NCI-H1694 (cell line): ENCODE measurements at places on chromosomes 7 and 10.

DNA sequence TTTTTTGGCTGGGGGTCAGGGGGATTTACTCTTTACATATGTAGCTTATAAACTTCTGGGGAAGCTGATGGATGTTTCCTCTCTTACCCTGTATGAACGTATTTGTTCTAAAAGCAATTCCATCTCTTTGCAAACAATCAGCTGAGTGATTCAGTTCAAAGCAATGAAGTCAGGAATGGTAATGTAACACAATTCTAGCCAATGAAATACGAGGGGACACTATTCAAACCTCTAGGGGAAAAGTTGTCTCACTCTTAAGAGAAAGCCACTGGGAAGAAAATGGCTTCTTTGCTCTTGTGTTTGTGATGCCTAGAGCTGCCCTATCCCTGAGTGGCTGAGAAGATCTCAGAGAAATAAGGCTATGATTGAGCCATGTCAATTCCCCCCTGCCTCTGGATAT is 134.8 kb upstream of the SEMA3C start:
- no peak for DNase-seq

DNA sequence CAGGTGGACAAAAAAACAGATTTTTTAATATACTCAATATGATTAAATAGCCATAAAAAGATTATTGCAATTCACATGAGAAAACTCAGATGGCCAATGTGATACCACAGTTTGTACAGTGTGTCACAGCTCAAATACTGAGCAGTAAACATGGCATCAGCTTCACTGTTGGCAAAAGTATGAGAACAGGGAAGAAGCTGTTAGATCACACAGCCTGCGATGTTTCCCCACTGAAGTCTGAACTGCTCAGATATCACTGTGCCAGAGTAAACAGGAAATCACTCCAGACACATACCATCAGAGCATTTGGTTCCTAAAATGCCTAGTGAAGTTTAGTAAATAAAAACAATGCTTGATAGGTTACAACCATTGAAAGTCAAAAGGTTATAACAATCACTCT is 347.8 kb downstream of the ETV1 start:
- DNase-seq = no peak

DNA sequence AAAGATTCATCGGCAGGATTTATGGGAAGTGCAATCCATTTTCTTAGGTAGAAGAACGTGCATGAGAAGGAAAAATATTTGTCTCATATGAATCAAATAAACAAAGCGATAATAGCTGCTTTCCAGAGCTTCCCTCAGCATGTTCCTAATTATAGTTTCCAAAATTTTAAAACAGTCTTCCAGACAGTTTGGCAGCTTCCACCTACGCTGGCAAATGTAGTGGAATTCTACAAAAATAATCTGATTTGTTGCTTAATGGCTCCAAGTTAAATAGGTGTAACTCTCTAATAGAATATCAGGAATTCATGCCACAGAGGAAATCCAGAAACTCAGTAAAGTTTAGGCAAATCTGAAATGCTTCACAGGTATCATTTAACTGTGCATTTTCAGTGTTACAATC is 23.3 kb upstream of the AGBL3 start:
- DNase-seq = no peak

- no peak for DNase-seq
Measured at GRCh38 chr7:127667017-127667670, 15.2 kb downstream of the SND1 start.

- no peak for DNase-seq
Measured at GRCh38 chr10:77533146-77533886, 104.3 kb downstream of the KCNMA1 start.

DNA sequence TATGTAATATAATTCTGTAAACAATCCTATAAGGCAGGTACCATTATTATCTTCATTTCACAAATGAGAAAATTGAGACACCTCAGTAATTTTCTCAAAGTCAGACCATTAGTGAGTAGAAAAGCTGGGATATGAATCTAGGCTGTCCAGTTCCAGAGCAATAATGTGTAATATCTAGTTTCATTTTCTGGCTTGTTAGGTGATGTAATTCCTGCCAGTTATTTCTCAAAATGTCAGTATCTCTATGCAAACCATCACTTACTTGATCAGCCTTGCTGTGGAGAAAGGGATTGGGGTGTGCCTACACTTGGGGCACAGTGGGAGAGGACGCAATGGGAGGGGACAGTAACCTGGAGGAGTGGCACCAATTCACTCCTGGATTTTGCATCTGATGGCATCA is 157.5 kb downstream of the LYZL1 start:
- no peak for DNase-seq

GRCh38 chr10:15255961-15256360 is 87.5 kb upstream of the NMT2 start:
- no peak for DNase-seq

GRCh38 chr10:98963608-98964007 is 272.0 kb downstream of the HPSE2 start:
- no peak for DNase-seq

DNA sequence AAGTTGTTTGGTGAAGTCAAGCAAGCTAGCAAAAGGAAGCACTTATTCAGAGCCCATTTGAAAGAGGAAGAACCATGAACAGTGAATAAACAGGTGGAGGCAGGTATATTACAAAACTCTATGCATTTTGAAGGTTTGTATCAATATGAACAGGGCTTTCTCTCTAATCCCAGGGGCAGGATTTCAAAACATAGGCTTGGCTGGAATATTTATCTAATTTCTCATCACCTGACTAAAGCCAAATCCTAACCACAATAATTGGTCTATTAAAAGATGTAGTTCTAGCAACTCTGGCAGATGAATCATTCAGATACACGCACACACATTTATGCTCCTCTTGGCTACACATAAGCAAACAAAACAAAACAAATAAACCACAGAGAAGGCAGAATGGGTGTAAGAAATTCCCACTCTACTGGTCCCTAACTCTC is 554.4 kb downstream of the INHBA start:
- DNase-seq = no peak

DNA sequence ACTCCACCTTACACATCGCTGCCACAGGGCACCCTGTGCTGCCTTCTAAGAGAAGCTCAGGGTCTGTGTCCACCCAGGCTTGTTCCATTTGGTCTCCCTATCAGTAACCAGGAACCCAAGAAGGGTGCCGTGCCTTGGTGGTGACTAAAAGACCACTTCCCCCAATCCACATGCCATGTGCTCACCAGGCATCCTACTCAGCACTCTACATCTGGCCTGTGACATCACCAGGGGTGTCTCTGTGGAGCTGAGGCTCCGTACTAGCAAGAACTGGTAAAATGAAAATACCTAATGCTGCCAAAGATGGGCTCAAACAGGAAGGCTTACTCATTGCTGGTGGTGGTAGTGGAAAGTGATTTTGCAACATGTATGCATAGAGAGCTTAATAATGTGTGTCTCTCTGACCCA is 19.0 kb upstream of the C10orf71 start:
- no peak for DNase-seq

DNA sequence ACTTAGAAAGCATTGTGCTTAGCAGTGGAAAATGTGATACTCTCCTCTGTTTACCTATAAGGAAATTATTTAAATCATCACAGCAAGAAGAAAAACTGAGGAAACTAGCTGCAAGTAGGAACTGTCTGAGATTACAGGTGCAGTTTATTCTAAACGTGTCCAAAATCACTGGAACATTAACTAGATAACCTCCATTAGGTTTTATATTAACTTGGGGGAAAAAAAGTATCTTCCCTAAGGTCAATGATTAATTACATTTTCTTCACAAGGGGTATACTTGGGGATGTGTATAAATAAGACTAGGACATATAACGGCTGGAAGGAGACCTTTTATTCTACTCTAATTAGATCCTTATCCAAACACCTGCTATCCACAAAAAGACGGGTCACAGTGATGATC is 3.7 kb downstream of the GOT1 start:
- no peak for DNase-seq

DNA sequence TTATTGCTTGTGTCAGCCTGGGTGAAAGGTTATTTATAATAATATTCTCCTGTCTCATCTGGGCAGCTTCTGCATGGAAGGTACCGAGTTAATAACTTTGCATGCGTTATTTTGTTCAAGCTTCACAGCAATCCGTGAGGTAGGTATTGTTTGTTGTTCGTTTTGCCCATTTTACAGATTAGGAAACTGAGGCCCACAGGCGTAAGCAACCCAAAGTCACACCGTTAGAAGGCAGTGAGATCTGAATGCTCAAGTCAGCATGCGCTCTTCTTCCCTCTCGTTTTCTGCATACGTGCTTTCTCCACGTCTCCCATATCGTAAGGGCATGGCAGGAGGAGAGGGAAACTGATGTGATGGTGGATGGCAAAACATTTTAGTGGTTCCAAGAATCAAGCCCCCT is 34.1 kb downstream of the LHPP start:
- DNase-seq = no peak

DNA sequence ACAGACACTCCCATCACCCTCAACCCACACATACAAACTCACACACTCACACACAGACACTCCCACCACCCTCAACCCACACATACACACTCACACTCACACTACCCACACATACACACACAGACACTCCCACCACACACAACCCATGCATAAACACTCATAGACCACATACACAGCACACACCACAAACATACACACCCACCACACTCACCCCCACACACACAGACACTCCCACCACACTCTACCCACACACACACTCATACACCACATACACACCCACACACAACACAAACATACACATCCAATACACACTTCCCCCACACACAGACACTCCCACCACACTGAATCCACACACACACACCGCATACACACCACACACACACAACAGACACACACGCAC is 521.2 kb downstream of the TCERG1L start:
- DNase-seq = no peak

DNA sequence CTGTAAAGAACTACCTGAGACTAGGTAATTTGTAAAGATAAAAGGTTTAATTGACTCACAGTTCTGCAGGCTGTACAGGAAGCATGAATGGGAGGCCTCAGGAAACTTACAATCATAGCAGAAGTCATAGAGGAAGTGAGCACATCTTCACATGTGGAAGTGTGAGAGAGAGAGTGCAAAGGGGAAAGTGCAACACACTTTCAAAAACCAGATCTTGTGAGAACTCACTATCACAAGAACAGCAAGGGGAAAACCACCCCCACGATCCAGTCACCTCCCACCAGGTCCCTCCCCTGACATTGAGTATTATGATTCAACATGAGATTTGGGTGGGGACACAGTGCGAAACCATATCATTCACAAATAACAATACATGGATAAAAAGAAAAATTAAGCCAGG is 24.5 kb downstream of the AVL9 start:
- no peak for DNase-seq

DNA sequence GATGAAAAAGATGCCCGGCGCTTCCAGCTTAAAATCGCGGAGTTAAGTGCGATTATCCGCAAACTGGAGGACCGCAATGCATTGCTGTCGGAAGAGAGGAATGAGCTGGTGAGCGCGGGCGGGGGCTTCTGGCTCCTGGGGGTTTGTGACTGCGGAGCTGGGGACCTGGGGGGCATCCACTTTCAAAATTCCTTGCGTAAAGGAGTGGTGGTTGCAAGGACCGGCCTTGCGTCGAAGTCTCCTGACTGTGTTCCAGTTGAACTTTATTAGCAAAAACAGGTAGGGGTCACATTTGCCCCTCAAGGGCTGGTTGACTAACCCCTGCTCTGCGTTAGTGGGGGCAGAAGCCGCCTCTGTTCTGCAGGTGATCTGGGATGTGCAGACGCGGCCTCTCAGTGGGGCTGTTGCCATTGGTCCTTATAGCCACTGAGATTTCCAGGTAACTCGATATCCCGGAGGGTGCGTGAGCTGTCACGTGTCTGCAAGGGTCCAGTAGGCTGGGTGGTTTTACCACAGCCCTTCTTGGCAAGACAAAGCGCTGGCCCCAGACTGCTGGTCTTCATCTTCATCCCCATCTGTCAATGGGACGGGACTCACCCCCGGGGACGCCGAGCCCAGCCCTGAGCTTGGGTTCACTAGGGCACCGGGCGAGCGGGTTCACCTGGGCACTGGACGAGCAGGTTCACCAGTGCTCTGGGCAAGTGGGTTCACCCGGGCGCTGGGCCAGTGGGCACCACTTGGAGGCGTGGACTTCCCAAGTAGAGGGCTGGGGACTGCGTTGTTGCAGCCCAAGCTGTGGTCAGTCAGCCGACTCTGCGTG is 51.5 kb upstream of the DPYSL4 start:
- no peak for DNase-seq

DNA sequence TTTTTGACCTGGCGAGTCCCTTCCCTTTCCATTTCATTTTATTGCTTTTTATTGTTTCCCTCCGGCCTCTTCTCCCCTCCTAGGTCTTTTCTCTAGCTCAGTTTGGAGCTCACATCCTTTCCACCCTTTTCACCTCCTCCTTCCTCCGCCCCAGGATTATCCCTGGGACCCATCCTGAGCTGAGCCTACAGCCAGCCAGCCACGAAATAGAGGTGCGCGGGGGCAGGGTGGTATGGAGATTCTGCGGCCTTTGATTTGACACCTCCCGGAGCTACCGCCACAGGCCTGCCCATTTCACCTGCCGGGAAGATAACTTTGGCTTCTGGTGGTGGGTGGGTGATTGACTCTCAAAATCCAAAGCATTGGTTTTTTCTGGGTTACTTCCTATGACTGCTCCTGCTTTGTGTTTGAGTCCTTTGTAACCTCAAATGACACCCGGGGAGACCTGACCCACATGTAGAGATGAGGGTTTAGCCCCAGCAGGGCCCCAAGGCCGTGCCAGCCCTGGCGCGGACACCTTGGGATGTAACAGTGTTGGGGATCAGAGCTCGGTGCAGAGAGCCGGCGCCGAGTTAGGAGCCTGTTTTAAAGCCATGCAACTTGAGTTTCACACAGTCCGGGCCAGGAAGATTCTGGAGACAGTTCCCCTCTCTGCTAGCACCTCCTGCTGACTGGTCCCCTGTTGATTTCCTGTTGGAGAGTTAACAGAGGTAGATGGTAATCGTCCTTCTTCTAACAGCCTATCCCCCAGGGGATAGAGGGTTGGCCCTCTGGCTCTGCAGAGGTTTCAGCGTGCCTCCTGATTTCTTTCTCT is 1.5 kb downstream of the DUSP5 start:
- DNase-seq = no peak

DNA sequence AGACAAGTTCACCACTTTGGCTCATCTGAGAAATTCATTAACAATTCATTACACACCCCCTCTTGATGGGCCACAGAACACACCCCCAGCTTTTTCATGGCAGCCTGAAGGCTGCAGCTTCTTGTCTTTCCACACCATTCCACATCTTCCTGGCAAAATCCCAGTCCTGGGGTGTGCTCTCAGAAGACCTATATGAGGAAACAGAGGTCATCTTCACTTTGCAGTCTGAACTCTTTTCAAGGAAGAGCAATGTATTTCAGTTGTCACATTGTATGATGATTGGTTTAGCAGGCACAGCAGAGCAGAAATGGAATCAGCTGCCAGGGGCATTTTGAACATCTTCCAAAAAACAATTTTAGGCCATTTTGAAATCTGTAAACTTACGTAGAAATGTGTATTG is 7.8 kb upstream of the LRRC27 start:
- no peak for DNase-seq
